ENCODE measurements at places on chromosomes 1 and 21. TPM values are rescaled to one million over a fixed set of nuclear protein-coding genes. Genes with fewer than 3 reads are reported as not detected.

Gene CYP4A22
- total RNA-seq = not detected

Gene BRDT
- total RNA-seq = not detected

Gene HORMAD1
- not detected for total RNA-seq

Gene FRRS1
- total RNA-seq = 0.33 TPM

Gene ZNF684
- 1.7 TPM for total RNA-seq

Gene FALEC
- total RNA-seq = not detected

Gene SUCO
- total RNA-seq = 104 TPM

Gene PAQR6
- total RNA-seq = 3.6 TPM

Gene ERICH3
- total RNA-seq = not detected

Gene TRPM2
- 2.9 TPM for total RNA-seq

Gene HECTD3
- 33.7 TPM for total RNA-seq

Gene ZNF593OS
- total RNA-seq = not detected

Gene SRGAP2
- 15.2 TPM for total RNA-seq

Gene VWA5B1
- 0.08 TPM for total RNA-seq

Gene KRTAP12-2
- not detected for total RNA-seq

Gene ACTL8
- not detected for total RNA-seq

Gene C1orf122
- 10.9 TPM for total RNA-seq

Gene PFKFB2
- total RNA-seq = 3.2 TPM

Gene OR2L2
- 0.19 TPM for total RNA-seq

Gene ADGRL2
- total RNA-seq = not detected

Gene SH2D5
- not detected for total RNA-seq

Gene CTPS1
- 37.1 TPM for total RNA-seq

Gene ABCG1
- total RNA-seq = 109 TPM

Gene NBPF4
- total RNA-seq = 0.11 TPM

Gene LCE3D
- total RNA-seq = not detected

Gene GOLPH3L
- total RNA-seq = 2.4 TPM

Gene IRF6
- 0.74 TPM for total RNA-seq

Gene OR6K3
- total RNA-seq = not detected

Gene DONSON
- 11.9 TPM for total RNA-seq

Gene DCST1
- total RNA-seq = 0.33 TPM

Gene CCDC27
- total RNA-seq = not detected
